CD4-positive, alpha-beta T cell treated with Interleukin-15 for 4 hours (primary cell): ENCODE measurements at places on chromosomes 5 and 9.

GRCh38 chr9:89137542-89138462 lies 40.8 kb downstream of the SHC3 start:
- DNase-seq, result no peak

DNA sequence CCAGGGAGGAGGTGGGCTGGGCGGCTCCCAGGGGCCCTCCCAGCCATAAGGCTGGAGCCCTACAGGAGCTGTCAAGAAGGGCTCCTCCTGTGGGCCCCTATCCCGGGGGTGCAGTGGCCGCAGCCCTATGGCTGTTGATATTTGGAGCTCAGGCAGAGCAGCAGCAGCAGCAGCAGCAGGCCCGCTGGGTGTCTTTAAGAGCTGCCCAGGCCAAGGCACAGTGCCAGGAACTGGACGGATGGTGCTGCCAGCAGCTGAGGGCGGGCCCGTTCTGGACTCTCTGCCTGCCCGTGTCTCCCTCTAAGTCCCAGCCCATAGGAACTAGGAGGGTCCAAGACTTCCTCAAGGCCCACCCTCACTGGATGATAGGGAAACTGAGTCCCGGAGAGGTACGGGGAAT lies 3.6 kb downstream of the AK1 start:
- no peak for DNase-seq

- DNase-seq, result no peak
These were observed 30.0 kb downstream of the KDM4C start for GRCh38 chr9:6787793-6788161.

DNA sequence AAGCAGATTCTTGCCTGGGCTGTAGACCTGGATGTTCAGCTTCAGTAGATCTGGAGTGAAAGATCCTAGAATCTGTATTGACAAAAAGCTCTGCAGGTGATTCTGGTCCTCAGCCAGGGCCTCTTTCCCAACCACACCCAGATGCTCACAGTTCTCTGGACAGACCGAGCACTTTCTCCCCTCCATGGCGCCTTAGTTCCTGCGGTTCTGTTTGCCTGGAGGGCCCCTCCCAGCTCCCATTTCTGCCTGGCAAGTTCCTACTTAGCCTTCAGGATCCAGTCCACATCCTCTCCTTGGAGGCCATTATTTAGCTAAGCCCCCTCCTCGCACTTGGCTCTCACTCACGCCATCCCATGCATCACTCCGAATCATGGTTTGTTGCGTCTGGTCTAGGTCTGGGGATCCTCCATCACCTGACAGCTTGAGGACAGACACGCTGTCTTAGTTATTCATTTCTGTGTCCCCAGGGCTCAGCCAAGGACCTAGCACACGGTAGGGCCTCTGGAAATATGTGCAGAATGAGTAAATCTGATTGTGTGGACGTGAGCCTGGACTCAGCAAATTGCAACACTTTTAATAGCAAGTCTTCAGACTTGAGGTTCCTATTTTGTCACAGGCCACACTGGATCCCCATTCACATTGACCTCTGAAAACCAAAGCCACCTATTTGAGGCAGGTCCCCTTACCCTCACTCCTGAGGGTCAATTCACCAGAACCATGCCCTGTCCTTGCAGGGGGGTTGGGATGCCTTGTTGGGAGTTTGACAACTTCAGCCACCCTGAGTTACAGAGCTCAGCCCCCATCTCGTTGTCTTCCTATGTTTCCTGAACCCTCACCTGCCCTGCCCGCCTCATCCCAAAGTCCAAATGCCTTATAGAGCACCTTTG lies 50.7 kb downstream of the COL15A1 start:
- DNase-seq, result no peak

DNA sequence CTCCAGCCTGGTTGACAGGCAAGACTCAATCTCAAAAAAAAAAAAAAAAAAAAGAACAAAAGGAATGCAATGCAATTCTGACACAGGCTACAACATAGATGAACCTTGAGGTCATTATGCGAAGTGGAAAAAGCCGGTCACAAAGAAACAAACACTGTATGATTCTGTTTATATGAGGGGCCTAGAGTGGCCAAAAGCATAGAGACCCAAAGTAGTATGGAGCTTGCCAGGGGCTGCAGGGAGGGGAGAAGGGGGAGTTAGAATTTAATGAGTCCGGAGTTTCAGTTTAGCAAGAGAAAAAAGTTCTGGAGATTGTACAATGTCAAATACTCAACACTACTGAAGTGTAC lies 33.2 kb upstream of the ASS1 start:
- no peak for DNase-seq

- DNase-seq, result no peak
These were observed 60.4 kb downstream of the ERBIN start for GRCh38 chr5:65986796-65987195.

DNA sequence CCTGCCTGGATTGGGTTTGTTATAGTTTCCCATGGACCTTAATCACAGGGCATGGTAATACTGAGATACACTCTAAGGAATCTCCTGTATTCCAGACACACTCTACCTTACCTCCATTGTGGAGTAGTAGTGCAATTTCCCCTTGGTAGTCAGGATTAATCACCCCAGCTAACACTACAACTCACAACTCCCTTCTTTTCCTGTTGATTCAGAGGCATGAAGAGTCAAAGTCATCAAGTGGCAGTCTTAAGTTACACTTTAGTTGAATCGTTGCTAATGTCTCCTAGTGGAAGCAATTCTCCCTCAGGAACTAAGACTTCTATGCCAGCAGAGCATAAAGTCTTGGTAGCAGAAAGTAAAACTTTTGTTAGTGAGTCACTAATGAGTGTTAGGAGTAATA lies 122.7 kb upstream of the APC start:
- DNase-seq, result no peak

GRCh38 chr5:159059722-159060121 lies 40.0 kb downstream of the EBF1 start:
- DNase-seq, result no peak

- DNase-seq, result no peak
These were observed 55.9 kb downstream of the ADAM19 start for GRCh38 chr5:157519579-157520253.

DNA sequence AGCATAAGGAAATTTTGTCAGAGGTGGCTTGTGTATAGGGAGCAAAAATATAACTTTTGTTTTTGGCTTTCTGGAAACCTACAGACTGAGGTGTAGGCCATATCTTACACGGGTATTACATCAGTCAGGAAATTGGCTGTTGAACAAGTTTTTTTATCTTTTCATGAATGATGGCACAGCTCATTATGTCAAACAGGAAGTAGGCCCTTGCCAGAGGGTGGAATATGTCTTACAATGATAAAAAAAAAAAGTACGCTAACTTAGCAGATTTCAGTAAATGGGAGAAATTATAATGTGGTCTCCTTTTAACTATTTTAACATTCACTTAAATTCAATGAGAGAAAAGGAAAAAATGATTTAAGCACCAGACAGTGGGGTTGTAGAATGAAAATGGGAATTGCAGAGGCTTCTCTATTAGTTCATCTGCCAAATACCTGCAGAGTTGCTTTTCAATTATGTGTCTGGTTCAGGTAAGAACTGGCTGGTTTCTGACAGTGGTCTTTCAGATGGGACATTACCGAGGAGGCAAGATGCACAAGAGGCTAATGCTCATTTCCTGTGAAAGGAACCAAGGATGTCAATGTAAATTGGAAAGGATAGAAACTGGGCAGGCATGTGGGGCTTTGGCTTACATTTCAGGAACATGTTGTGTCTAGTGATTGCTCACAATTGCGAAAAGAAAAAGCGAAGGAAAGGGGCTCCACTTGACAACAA lies 169.9 kb downstream of the NNT start:
- DNase-seq, result no peak

- no peak for DNase-seq
These were observed 445.7 kb upstream of the TRPC7 start for GRCh38 chr5:136811086-136811485.

DNA sequence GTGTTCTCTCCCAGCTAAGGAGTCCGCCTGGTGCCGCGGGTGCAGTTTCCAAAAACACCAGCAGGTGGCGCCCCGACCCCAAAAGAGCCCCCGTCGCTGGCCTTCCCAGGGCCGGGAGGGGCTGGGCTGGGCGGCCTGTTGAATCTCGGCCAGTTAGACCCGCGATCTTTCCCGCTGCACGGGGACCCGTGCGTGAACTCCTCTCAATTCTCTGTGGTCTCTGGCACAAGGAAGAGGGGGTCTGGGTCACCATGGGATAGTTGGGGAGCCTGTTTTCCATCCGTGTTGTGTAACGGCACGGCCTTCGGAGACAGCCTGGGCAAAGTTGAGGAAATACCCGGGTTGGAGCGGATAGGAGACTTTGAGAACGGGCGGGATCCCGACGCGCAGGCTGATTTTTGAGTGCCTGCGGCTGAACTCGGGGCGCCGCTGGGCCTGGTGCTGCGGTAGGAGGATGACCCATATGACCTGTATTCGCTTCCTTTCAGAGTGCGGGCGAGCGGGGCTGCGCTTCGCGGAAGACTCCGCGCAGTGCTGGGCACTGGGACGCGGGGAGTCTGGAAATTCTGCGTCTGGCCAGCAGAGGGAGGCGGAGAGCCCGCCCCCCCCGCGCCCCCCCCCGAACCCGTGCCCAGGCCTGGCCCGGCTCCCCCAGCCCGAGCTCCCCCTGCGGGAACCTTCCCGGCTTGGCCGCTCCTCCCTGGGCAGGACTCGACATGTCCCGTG lies 7.9 kb upstream of the PSD2 start:
- peak; percentile 83 for DNase-seq

DNA sequence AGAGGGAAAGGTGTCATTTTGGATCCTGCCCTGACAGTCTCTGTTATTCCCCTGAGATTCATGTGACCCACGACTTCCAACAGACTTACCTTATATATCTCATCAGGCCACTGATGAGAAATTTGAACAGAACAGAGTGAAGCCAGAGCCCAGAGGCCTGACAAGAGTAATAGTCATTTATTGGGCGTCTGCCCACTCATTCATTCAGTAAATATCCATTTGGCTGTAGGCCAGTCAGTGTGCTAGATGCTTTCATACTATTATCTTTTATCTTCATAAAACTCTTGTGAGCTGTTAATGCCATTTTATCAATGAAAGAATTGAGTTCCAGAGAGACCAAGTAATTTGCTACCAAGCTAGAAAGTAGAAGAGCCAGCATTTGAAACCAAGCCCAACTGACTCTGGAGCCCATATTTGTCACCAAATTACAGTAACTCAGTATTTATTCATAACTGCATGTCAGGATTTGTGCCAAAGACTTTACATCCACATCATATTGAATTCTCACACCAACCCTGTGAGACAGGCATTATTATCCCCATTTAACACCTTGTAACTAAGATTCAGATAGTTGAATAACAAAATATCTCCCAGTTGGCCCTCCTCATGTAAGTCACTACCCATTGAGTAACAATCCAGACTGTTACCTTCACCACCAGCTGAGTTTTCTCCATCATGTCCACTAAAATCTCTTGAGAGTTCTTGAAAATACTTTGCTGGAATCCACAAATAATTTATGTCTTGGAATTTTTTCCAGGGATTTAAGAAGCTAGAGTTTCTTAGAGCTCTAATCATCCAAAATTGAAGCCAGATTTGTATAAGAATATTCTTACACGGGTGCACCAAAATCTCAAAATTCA lies 2.5 kb downstream of the PTPDC1 start:
- DNase-seq, result no peak

DNA sequence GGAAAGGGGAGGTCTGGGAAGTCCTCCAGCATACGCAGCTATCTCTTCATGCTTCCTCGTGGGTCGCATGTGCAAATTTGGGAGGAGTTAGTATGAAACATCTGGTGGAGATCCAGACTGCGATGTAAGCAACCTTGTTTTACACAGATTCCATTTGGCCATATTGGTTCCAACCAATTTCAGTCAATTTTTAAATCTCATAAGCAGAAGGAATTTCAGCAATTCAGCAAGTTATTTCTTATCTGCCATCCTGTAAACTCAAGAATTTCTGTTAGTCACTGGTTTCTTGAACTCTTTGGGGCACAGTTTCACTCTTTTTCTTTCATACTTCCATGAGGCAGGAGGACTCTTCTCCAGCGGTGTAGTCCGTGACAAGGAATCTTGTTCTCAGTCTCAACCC lies 130.4 kb upstream of the CLINT1 start:
- DNase-seq, result no peak

- DNase-seq, result no peak
These were observed 126.4 kb upstream of the COL5A1 start for GRCh38 chr9:134515026-134515821.

- no peak for DNase-seq
These were observed 51.4 kb downstream of the COL23A1 start for GRCh38 chr5:178538741-178539229.

- DNase-seq, result no peak
These were observed 37.0 kb downstream of the MAMDC2 start for GRCh38 chr9:70080481-70081119.

- DNase-seq, result no peak
These were observed 378.6 kb downstream of the ICE1 start for GRCh38 chr5:5800801-5801761.

DNA sequence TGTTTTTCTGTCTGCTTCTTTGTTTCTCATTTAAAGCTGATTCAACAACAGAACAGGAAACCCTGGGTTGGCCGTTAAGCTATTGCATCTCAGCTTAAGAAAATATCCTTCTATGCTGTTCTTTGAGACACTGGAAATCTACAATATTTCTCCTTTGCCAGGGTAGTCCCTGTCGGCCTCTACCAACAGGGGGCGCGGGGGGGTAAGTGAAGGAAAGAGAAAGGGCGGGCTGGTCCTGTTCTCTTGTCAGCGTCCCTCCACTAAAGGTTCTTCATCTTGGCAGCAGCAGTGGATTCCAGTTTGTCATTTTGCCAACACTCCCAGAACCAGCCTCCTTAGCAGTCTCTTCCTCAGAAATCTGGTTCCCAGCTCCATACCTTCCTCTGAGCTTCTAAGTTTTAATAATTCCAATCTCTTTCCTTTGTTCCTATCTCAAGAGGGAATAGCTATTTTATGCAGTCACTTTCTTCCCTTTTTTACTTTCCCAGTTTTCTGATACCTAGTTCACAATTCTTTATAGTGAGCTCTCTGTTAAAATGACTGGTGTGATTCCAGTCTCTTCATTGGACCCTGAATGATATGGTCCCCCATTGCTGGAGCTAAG lies 222.3 kb downstream of the GLIS3 start:
- DNase-seq, result peak; percentile 3

DNA sequence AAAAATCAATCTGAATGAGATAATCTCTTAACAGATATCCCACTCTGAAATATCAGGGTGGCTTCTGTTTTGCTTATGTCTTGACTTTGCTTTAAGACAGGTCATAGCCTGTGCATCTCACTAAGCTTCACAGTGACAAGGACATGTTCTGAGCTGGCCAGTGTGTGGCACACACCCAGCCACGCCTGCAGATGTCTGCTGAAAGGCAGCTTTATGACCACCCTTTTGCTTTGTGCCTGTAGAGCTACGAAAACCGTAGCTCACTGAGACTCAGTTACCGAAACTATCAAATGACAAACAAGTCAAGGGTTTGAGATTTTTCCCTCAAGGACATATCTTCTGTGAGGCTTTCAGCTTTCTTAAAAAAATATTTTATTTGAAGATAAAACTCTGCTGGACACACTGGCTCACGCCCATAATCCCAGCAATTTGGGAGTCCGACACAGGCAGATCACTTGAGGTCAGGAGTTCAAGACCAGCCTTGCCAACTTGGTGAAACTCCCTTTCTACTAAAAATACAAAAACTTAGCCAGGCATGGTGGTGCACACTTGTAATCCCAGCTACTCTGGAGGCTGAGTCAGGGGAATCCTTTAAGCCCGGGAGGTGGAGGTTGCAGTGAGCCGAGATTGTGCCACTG lies 233.2 kb downstream of the SPATA31A1 start:
- DNase-seq, result no peak
